NK-92 treated with Interleukin-12 subunit alpha and Interleukin-12 subunit beta, amount 100 ng/mL, for 24 hours (cell line): ENCODE measurements at places on chromosomes 7 and 10.

GRCh38 chr7:1977059-1977875 is 255.5 kb downstream of the MAD1L1 start:
- no peak for DNase-seq

- DNase-seq, result peak; percentile 42
Measured at GRCh38 chr7:22782616-22783232, 39.9 kb downstream of the TOMM7 start.

GRCh38 chr7:142177869-142178268 is 66.4 kb downstream of the MGAM2 start:
- DNase-seq, result no peak

- DNase-seq, result no peak
Measured at GRCh38 chr7:138975343-138976104, 5.7 kb downstream of the KIAA1549 start.

DNA sequence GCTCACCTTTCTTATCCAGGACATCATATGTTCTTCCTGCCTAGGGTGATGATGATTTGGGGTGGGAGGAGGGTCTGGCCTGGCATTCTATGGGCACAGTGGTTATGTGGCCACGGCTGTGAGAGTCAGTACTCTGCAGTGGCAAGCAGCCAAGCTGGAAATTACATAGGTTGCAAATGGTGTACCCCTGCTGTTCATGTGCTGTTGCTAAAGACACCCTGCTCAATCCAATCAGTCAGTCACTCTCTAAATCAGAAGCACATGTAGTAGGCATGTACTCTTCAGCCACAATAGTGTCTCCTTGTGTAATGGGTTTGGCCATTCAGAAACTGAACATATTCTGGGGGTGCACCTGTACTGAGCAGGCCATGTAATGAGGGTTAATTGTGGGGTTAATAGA is 449.1 kb upstream of the ANKRD30A start:
- DNase-seq, result no peak

DNA sequence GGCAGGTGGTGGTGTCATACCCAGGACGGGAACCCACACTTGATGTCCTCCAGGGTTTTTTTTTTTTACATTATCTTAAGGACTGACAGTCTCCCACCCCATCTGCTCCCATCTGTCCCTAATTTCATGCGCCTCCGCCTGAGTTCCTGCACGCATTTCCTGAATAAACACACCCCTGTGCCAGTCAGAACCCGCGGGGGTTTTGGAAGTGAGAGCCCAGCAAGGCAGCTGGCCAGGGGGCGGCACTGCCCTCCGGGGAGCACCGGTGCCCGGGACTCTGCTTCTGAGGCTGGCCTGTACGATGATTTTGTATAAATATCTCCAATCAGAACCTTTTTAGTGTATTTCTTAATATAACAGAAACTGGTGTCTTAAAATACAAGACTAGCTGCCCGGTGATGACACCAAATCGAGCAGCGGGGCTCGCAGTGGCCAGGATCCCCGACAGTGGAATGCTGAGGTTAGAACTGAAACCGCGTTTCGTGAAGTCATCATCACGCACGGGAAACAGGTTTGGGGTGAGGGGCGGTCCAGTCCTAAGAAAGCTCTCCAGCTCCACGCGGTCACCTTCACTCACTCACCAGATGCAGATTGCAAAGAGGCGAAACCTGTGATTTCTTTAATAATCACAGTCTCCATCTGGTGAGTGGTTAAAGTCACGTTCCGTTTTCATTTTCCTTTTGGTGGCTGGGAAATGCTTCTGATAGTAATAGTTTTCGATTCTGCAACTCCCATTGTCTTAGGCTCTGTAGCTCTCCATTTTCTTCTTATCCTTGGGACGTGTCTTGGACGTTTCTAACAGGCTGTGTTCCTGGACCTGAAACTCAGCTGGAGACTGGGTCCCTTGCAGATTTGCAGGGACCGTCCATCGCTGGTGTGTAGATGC is 19.7 kb downstream of the BNIP3 start:
- no peak for DNase-seq

GRCh38 chr10:112752288-112752687 is 197.8 kb upstream of the TCF7L2 start:
- DNase-seq, result no peak

GRCh38 chr7:130286881-130287280 is 6.1 kb upstream of the CPA4 start:
- no peak for DNase-seq

DNA sequence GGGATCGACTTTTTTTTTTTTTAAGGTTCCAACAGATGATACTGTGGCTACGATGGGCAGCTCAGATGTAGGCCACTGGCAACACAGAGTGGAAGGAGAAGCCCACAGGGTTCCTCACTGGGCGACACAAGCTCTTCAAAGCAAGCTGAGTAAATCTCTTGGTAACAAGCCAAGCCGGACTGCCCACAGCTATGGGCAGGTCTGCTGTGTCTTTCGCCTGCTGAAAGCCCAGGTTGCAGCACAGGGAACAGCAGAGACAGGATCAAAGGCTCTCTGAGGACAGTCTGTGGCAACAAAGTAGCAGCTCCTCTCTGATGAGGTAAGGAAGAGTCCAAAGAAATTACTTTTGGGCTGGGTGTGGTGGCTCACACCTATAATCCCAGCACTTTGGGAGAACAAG is 83.6 kb downstream of the KCNMA1 start:
- no peak for DNase-seq

GRCh38 chr7:157037635-157038034 is 27.2 kb upstream of the MNX1 start:
- DNase-seq, result no peak

DNA sequence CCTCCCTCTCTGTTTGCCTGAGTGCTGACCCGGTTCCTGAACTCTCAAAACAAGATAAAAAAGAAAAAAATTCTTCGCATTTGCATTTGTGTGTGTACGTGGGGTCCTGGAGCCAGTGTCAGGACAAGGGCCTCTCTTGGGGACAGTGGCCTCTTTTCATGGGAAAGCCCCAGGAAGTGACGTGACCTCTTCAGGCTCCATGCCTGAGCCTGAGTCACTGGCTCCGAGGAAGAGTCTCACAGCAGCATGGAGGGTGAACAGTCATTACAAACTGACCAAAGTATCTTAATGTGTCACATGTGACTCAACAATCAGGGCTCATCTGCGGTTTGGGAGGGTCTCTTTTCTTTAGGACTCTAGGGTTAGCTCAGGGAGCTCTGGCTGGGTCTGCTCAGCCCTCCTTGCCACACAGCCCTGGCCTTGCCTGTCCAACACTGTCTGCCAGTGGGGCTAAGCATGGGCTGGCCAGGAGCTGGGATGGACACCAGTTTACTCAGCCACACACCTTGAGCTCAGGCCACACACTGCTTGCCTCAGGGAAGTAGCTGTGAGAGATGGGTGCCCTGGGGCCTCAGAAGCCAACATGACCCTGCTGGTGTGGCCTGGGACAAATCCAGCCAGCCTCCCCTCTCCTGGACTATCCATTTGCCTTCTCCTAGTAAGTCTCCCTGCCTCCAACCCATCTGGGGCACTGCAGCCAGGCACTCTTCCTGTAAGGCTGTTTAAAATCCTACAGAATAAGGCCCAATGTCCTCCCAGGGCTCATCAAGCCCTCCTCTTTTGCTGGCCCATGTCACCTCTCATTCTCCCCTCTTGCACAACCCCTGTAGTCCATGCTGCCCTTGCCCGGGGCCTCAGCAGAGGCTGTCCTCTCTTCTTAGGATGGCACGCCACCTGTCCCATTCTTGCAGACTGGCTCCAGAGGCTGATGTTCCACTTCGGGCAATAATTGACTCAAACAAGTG is 10.5 kb downstream of the TMEM273 start:
- peak; percentile 70 for DNase-seq

DNA sequence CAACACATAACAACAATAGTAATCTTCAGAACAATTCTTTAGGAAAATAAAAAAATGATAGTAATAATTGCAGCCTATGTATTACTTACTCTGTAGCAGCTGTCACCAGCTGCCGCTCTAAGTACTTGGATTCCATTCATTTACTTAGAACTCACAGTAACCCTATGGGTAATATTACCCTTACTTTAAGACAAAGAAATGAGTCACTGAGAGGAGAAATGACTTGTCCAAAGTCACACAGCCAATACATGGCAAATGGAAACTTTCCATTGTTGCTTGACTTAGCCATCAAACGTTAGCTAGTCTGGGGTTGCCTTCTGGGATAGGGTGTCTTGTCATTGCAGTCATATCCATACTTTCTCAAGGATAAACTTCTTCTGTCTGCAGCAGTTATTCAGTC is 3.6 kb downstream of the CCNY start:
- no peak for DNase-seq

DNA sequence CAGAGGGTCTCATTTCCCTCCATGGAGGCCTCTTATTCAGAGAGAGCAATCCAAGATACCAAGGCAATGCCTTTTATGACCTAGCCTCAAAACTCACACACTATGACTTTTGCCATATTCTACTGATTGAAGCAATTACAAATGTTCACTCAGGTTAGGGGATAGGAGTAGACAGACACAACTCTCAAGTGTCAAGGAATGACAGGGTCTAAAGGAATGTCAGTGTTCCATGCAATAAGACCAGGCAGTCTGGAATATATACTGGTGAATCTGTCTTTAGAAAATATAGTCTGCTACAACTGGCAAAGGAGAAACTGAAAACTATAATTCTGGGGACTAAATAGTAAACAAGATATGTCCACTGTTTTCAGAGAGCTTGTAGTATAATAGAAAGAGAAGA is 283.9 kb downstream of the PRKG1 start:
- no peak for DNase-seq

DNA sequence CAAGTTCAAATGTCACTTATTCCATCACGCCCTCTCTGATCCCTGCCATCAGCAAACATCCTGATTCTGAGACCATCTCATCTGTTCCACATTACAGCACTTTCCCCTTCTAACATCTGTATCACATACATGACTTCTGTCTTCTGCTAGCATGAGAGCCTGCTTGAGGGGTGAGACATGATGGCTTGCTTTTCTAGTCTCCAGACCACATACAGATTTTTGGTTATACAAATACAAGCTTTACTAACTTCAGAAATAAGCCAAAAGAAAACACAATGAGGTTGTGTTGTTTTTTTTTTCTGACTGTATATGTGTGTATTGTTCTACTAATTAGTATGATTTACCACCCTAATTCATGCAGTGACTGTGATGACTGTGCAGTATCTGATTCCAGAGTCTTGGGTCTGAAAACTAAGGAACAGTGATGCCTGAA is 34.3 kb downstream of the NAPEPLD start:
- DNase-seq, result no peak

- DNase-seq, result no peak
Measured at GRCh38 chr10:8665322-8665721, 610.8 kb downstream of the GATA3 start.

DNA sequence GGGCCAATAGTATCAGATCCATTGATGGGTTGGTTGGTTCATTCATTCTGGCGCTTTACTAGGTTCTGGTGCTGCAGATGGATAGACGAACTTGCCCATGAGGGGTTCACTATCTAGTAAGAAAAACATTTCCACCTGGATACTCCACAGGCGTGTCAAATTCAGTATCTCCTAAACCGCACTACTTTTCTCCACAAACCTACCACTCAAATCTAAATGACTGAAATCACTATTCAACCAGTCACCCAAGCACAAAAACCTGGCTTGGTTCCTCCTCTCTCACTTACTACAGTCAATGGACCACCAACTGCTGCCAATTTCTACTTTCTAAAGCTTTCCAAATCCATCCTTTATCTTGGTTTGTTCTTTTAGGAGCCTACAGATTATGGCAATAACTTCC is 572 bp downstream of the AGK start:
- no peak for DNase-seq

- DNase-seq, result peak; percentile 30
Measured at GRCh38 chr10:48634198-48634983, 29.5 kb upstream of the ARHGAP22 start.

DNA sequence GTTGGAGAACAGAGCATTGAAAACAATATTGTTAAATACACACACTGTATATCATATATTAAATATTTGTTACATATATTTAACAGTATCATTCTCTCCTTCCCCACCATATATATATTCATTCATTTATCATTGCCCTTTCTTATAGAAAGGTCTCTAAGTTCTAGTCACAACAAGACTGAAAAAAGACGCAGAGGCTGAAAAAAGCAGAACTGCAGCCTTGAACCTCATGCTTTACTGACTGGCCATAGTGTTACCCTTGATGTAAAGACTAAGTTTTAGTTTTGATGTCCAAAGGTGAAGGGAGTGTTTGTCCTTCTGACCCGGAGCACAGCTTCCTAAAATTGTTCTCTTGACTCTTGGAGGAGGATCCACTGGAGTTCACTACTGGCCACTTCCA is 247.9 kb downstream of the PTEN start:
- no peak for DNase-seq

DNA sequence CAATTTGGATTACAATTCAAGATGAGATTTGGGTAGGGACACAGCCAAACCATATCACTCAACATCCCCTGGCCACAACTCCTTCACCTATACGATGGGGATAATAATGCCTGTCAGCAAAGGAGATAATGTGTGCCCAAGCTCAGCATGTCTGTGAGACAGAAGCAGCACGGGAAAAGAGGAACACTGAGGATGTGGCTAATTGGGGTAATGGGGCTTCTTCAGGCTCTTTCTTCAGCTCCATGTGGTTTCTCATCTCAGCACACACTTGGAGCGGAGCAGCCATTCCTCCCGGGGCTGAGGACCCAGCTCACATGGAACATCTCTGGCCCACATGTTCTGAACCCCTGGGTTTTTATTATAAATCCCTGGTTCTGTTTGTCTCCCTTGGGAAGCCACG is 136.0 kb upstream of the NAMPT start:
- DNase-seq, result no peak

- DNase-seq, result no peak
Measured at GRCh38 chr10:131013281-131013912, 298.1 kb downstream of the TCERG1L start.

DNA sequence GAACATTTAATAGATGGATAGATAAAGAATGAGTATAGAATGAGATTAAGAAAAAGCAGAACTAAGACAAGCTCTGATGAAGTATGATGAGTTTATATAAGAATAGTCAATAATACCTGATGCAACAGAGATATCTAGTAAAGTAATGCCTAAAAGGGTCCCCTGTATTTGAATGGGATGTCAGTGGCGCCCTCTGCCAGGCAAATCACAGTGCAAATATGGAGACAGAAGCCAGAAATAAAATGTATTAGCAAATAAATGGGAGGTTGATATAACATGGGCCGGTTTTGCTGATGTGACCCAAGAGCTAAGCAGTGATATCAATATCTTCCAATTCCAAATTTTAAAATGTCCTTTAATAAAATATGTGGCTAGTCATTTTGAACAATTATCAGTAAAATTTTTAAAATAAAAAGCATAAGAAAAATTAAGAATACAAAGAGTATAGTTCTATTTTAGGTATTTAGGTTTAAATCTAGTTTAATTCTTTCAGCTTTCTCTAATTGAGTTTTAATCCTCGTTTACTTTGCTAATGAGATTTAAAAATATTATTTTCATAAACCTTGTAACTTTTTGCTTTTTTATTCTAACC is 62.6 kb downstream of the ADK start:
- DNase-seq, result peak; percentile 5

- no peak for DNase-seq
Measured at GRCh38 chr10:120217736-120218135, 239.3 kb upstream of the PLPP4 start.
